Activated CD8-positive, alpha-beta memory T cell treated with anti-CD3 and anti-CD28 coated beads for 1 hour (primary cell): ENCODE measurements at places on chromosomes 5 and 9.

- no peak for DNase-seq
Measured at GRCh38 chr5:115703514-115703913, 77.7 kb upstream of the TMED7 start.

- no peak for DNase-seq
Measured at GRCh38 chr5:99239826-99240360, 311.1 kb upstream of the CHD1 start.

DNA sequence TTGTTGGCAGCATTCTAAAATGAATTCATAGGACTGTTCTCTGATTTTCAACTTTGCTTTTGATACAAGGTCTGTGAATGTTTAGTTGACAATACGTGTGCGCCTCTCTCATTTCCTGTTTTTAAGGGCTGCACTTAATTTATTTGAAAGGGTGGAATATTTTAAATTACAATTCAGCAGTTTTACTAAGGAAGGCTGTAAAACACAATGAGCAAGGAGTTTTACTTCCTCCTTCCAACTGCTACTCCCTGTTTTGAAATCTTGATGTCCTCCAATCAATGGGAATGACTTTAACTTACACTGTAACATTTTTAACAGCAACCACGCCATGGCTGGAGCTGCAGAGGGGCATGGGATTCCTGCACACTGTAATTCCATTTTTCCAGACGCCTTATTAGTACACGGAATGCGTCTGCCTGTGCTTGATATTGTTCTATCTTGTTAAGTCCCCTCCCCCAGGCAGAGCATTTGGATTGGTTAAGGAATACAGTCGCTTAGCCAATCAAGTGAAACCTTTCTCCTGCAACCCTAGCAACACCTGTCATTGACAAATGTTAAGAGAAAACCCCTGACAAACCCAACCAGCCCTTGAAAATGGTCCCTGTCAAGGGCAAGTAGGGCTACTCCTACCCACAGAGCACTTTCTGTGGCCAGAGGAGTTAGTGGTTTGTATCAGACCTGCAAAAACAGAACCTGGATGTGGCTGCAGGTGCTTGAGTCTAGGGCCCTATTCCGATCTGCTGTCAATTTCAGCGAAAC, 12.5 kb upstream of the ZSWIM6 start:
- no peak for DNase-seq

GRCh38 chr5:419970-420369, 23.0 kb upstream of the EXOC3 start:
- no peak for DNase-seq

DNA sequence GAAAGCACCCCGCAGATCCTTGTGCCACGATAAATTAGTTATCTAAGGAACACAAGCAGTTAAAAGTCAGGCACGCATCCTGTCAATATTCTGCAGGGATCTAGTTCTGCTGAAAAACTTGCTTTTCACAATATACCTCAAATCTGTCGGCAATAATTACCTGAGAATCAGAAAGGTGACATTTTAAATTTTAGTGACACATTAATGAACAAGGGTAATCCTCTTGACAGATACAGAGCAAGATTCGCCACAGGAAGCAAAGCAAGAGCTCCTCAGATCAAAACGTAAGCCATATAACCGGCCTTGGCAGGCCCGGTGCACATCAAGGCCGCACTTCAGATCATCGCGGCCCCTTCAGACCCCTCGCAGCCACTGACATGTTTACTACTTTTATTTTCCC, 185.7 kb downstream of the ATPSCKMT start:
- DNase-seq: no peak

- DNase-seq: no peak
Measured at GRCh38 chr5:148540647-148541046, 113.7 kb downstream of the HTR4 start.

- no peak for DNase-seq
Measured at GRCh38 chr9:115192835-115193525, 75.0 kb upstream of the TNC start.

DNA sequence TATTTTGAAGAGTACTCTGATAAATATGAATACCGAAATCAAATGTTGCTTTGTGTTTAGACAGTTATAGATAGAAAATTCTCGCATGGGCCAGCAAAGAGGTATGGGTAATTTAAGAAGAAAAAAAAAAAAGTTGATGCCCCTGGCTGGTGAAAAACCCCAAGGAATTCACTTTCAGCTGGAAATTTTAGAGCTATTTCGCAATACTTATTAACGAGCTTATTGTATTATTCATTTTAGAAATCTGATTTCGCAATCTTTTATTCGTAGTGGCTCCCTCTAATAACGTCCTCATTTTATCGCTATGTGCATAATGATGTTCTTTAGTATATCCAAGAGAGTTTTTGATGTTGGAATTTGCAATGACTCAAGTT, 18.5 kb upstream of the FER start:
- DNase-seq: no peak

DNA sequence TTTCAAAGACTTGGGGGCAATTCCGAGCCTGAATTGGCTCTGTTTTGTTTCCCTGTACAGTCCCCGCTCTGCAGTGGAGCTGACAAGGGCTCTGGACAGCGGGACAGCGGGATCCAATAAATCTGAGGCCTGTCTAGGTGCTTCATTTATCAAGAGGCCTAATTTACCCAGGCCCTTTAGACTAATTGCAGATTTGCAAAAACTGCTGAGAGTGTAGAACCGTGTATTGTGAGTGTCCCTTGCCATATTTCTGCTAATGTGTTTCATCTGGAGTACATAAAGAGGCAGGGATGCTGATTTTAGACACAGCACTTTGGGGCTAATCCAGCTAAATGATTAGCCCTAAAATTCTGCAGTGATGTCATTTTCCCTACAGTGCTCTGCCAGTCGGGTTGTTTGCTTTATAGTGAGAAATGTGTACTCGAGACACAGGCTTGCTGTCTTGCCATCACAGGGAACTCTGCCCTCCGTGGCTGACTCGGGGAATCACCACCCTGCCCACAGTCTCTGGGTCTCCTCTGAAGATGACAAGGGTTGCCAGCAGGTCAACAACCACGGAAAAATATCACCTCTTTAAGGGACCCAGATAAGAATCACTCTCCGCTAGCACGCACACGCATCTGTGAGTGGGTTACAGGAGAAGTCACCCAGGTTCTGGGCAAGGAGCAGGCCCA, 592.0 kb downstream of the BNC2 start:
- no peak for DNase-seq

GRCh38 chr5:91187032-91187431, 196.1 kb downstream of the ARRDC3 start:
- no peak for DNase-seq

DNA sequence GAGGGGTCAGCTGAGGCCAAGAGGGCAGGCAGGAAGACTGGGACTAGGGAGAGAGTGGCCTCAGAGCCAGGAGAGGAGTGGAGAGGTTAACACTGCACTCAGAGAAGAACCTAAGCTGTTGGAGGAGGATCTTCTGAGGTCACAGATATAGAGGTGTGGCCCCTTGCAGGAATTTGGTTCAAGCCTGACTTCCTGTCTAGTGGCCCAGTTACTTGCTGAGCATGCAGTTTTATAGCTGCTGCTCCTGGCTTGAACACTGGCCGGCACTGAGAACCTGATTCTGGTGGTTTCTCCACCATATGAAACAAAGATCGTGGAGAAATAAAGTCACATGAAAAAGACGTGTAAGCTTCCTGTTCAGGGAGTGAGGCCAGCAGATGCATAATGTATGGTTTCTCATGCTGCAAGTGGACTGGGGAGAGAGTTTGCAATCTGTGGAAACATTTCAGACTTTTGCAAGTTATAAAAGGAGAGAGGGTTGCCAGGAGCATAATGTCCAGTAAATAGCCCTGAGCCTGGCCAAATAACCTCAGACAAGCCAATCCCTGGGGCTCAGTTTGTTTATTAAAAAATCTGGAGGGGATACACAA, 82.6 kb downstream of the GALNT10 start:
- DNase-seq: no peak

GRCh38 chr5:72101828-72102227, 5.4 kb upstream of the MAP1B start:
- DNase-seq: no peak

- no peak for DNase-seq
Measured at GRCh38 chr5:124972703-124973102, 226.3 kb upstream of the ZNF608 start.

GRCh38 chr5:134949316-134949715, 18.4 kb upstream of the CATSPER3 start:
- no peak for DNase-seq

DNA sequence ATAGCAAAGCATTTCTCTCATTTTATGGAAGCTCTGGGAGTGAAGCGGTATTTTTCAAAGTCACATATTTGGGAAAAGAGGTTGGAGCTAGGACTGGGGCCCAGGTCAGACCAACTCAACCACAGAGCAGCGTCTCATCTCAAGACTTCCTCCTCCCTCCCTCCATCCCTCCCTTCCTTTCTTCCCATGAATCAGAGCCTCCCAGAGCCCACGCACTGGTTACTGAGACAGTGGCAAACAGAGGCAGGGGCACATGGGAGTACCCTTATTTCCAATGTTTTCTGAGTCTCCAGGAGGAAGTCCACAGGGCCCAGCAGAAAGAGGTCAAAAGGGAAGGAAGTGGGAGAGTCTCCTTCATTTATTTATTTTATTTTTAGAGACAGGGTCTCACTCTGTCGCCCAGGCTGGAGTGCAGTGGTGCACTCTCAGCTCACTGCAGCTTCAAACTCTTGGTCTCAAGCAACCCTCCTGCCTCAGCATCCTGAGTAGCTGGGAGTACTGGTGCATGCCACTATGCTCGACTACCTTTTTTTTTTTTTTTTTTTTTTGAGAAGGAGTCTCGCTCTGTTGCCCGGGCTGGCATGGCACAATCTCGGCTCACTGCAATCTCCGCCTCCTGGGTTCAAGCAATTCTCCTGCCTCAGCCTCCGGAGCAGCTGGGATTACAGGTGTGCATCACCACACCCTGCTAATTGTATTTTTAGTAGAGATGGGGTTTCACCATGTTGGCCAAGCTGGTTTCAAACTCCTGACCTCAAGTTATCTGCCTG, 52.5 kb upstream of the CDKN2AIPNL start:
- DNase-seq: no peak

DNA sequence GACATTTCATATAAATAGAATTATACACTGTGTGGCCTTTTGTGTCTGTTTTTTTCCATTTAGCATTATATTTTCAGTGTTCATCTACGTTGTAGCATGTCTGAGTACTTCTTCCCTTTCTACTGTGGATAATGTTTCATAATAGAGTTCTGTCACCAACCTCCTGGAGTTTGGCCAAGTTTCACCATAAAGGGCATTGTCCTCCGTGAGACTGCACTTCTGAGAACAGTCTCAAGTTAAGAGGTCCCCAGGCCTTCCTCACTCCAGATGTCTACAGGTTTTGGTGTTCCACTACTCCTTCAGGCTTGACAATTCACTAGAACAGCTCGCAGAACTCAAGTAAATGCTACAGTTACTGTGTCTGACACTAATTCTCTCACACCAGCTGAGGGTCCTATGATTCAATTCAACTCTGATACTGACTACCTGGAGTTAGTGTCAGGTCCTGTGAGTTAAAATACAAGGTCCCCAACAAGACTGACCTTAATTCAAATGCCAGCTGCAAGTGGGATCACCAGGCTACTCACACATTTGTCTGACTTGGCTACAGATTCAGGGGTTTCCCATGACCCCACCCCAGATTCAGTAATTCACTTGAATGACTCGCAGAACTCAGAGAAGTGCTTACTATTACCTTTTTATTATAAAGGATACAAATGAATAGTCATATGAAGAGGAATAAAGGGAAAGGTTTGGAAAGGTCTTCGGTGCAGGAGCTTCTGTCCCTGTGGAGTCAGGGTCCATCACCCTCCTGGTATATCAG, 31.1 kb downstream of the SLC35A4 start:
- DNase-seq: no peak

- DNase-seq: no peak
Measured at GRCh38 chr5:134600600-134600999, 32.0 kb downstream of the SAR1B start.

DNA sequence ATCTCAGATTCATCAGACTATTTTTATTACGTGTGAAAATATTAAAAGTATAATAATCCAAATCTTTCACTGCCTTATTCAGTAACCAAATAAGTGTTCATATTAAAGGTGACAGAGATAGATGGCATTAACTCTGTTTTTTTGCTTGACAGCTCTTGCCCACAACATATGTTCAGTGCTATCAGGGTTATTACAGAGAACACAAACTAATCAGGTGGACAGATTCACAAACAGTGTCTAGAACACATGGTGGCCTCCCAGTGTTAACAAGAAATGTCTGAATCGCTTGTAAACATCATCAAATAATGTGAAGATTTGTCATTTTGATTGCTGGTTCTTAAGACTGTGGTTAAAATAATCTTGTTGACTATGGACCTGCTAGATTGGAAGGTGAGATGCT, 609.1 kb upstream of the GRAMD2B start:
- no peak for DNase-seq

DNA sequence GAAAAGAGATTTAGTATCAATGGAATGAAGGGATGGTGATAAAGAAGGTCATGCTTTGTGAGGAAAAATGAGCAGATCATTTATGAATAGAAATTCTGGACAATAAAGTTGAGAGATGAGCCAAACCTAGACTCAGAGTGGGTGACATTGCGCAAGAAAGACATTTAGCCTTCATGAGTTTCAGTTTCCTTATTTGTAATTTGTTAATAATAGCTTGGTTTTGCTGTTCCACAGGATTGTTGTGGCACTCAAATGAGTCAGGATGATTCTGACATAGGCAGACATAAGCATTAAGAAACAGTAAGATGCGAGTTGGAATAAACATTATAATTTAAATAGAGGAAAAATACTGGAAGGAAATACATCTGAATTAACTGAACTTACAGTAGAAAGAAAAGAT, 34.8 kb downstream of the ITGA2 start:
- no peak for DNase-seq

DNA sequence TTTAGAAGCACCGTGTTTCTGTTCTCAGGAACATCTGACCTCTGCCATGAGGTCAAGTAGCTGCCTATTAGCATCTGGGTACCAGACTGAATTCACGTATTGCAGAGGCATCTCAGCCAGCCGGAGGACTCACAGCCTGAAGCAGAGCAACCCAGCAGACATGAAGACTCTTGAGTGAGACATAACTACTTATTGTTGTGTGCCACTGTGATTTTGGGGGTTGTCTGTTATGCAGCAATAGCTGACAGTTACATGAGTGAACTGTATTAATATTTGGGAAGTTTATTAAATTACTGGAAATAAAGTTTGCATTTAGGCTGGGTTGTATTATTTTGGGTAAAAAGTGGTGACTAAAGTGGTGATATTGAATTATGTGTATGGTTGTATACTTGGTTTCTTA, 1.3 kb upstream of the ACOT12 start:
- no peak for DNase-seq

GRCh38 chr5:50667023-50667652, 701 bp downstream of the PARP8 start:
- DNase-seq: no peak

DNA sequence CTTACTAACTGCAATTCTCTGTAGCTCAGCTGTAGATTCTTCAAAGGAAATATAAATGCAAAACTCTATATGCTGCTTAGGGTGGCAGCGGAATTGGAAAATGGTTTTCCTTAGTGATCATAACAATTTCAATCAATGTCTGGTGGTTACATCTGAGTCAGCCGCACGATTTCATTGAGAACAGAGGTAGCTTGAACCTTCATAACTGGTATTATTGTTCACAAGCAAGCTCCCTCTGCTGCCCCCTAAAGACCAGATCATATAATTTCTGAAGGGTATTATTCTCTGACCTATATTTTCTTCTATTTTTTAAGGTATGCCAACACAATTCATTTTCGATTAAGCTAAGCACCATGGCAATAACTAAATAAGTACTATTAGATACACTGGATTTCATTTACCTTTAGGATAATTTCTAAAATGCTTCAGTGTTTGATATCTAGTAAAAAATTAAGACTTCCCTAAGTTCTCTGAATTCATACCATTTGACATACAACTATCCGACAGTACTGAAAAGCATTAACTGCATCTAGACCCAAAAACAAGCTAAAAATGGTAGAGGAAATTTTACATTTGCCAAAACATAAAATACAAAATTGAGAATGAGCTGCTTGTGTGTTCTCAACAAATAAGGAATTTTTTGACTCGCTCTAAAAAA, 181.1 kb upstream of the SPEF2 start:
- DNase-seq: no peak
